Myocyte (in vitro differentiated cells): ENCODE measurements at places on chromosomes 12 and 14.
A peak's percentile ranks its signal among the peaks of the same experiment; 100 is the strongest.

- DNase-seq: peak; percentile 53
Measured at GRCh38 chr12:75208856-75209811, 505 bp downstream of the KCNC2 start.

DNA sequence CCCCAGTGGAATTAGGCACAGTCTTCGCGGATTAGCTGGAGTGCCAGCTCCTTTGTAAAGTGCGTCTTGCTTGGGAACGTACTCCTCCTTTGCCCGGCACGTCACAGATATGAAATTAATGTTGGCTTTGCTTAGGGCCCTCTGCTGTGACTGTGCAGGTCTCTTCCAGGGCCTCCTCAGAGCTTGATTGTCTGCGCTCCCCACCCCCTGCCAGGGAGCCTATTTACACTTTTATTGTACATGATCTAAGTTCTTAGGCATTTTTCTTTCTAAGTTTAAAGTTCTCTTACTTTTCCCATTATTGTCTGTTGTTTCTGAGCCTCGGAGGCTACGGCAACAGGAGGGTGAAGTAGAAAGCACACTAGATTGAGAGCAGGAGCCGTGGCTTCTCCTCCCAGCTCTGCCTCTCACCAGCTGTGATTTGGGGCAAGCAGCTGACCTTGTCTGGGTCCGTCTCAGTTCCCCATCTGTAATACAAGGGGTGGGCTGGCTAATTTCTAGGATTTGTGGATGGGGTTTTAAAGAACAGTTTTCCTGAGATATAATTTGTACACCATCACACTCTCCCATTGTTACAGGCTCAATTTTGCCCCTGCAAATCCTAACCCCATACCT is 81.8 kb downstream of the TSPAN9 start:
- no peak for DNase-seq

- no peak for DNase-seq
Measured at GRCh38 chr12:124513297-124513867, 54.0 kb downstream of the NCOR2 start.

DNA sequence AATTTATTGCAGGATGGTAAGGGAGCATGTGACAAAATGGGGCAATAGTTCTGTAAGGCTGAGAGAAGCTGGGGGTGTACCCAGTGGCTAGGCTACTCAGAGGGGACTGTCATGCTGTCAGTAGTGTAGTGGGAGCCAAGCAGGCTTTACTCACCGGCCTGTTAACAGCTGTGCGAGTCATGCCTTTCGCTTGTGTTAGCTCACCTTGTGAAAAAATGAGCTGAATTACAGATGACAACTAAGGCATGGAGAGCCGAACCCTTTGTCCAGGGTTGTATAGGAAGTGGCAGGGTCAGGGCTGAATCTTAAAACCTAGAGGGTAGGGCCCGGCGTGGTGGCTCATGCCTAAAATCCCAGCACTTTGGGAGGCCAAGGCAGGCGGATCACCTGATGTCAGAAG is 37.9 kb downstream of the SH2B3 start:
- DNase-seq: peak; percentile 71
